ENCODE measurements at places on chromosomes 13 and 19. TPM values are rescaled to one million over a fixed set of nuclear protein-coding genes. Genes with fewer than 3 reads are reported as not detected.

The INAFM1 gene
- 1.1 TPM for total RNA-seq

The OR10H1 gene
- total RNA-seq, result not detected

DNA sequence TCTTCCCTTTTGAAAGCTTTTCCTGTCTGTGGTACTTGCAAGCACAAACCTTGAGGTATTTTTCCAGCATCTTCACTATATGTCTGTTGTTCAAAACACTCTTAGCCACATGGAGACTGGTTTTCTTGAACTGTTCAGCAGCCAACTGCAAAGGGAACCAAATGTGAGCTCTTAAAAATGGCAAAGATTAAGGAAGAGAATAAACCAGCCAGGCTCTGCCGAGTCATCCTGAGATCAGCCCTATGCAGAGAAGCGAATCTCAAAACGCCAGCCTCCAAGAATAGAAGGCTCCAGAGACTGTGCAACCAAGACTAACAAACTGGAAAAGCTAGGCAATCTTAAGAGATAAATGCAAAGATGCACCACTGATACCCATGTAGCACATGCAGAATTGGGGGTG, 20.7 kb downstream of the AKAP8 start:
- DNase-seq, result no peak

- no peak for DNase-seq
Observed at GRCh38 chr13:50757008-50757407, 86.5 kb downstream of the DLEU7 start.
